ENCODE measurements at places on chromosomes 1 and 21.

GRCh38 chr1:5847013-5847659 lies 145.1 kb downstream of the NPHP4 start:
- DNase-seq = no peak

DNA sequence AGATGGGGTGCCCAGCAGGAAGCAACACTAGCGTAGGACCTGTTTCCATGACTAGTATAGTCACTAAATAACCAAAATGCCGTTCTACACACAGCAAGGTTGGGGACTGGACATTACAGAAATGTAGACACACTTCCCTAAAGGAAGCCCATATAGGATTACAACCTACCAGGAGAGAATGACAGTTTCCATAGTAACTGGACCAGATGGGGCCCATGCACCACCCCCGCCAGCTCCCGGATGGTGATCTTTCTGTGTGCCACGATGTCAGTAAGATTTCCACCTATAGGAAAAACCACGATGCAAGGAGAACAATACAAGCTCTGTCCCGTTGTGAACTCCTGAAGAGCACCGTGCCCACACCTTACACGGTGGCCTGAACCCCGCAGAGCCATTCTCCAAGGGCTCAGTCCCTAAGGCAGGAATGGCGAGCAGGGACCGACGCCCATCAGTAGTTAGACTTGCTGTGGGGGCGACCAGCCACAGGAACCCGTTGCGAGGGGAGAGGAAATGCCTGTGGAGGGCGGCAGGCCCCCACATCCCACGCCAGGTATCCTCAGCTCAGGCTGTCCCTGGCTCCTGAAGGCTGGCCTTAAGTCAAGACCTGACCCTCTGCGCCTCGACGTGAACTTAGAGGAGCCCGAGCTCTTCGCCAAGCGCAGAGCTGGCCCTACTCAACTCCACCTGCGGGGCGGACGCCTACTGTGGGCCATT lies 13.6 kb upstream of the CEP85 start:
- no peak for DNase-seq

GRCh38 chr21:33541756-33542639 lies at the start of gene GART:
Gene GART, minus strand, starts transcription at chr21:33542117. Its CDS starts 2,802 bp downstream, at chr21:33539315.
- peak; percentile 80 for DNase-seq

DNA sequence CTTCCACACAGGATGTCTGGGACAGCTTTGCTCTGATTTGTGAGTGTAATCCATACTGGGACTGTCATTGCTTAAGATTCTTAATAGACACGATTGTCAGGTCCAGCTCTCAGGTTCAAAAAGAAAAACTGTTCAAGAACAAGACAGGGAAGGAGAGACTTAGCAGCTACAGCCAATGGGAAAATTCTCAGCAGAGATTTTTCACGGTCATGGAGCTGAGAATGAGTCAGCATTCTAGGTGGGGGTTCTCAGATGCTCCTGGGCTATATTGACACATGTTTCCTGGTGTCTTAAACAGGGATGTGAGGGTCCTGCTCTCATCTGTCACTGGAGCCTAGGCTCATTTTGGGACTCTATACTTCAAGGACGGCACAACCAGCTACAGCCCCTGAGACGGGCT lies 318.3 kb downstream of the RRAGC start:
- no peak for DNase-seq

GRCh38 chr1:78211483-78212092 lies 165.8 kb downstream of the GIPC2 start:
- DNase-seq = no peak

- DNase-seq = no peak
Measured at GRCh38 chr1:223456747-223457146, 63.5 kb downstream of the CCDC185 start.

GRCh38 chr1:7406641-7407543 lies 364.2 kb upstream of the VAMP3 start:
- DNase-seq = no peak

- DNase-seq = no peak
Measured at GRCh38 chr1:230375780-230376179, 50.4 kb downstream of the PGBD5 start.

GRCh38 chr1:155645034-155645598 lies 35.1 kb downstream of the MSTO1 start:
- DNase-seq = no peak

GRCh38 chr1:53982034-53982762 lies 35.8 kb downstream of the LDLRAD1 start:
- DNase-seq = no peak

- no peak for DNase-seq
Measured at GRCh38 chr21:44844256-44844655, 26.4 kb upstream of the SUMO3 start.

DNA sequence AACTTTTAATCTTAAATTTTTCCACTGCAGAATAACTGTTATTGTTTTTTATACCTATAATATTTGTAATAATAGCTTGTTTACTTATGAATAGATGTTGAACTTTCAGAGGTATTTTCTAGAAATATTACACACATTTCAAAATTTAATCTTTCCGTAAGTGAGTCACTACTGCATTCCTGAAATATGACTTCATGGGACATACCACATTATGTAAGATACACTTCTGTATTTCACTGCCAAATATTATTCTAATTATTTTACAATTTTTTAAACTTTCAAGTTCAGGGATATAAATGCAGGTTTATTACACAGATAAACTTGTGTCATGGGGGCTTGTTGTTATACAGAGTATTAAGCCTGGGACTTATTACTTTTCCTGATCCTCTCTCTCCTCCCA lies 2220.5 kb downstream of the NCAM2 start:
- no peak for DNase-seq

DNA sequence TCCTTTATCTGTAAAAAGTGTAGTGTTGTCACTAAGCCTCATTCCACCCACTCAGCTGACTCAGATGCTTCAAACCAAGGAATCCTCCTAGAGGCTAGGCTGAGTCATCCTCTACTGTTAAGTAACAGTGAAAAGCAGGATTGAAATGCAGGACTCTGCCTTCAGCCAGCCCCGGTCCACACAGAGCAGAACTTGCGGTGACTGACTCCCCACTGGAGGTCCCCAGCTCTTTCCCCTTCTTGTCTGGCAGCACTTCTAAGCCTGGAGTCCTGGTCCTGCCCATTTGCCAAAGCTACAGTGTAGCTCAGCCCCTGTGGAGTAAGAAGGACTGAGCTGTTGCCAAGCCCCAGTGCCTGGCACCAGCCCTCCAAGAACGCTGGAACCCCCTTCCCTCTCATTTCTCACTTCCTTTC lies 1.7 kb downstream of the RAB7B start:
- DNase-seq = no peak

GRCh38 chr1:176843352-176844297 lies 320.9 kb downstream of the ASTN1 start:
- DNase-seq = no peak

DNA sequence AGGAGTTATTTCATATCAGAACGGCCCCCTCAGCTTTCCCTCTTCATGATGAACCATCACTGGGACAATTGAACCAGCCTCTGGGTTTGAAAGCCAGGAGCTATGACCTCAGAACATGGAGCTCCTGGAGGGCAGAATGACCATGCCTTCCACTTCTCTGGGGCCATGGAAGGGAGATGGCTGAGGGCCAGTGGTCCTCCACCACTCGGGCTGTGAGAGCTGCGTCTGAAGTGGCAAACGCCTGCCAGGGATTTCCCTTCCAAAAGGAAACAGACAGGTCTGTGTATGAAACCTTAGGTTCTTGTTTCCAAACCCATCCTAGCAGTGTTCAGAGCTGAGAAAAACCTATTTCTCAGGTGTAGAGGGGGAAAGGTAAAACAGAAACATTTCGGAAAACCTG lies 22.5 kb downstream of the PKP1 start:
- DNase-seq = no peak

DNA sequence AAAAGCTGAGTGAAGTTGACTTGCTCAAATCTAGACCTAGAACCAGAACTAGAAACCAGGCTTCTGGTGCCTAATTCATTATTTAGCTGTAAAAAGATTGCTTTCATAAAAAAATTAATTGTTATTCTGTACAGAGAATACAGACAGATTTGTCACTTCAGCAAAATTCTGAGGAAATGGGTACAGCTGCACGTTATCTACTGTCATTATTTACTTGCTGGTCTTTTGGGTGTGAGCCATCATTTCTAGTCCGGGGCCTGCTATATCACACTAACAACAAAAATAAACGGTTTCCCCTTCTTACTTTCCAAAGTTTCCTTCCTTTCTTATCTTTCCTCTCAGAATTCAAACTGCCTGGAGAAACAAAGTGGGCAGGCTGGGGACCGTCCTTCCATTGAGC lies 68.3 kb downstream of the PTGER3 start:
- no peak for DNase-seq

DNA sequence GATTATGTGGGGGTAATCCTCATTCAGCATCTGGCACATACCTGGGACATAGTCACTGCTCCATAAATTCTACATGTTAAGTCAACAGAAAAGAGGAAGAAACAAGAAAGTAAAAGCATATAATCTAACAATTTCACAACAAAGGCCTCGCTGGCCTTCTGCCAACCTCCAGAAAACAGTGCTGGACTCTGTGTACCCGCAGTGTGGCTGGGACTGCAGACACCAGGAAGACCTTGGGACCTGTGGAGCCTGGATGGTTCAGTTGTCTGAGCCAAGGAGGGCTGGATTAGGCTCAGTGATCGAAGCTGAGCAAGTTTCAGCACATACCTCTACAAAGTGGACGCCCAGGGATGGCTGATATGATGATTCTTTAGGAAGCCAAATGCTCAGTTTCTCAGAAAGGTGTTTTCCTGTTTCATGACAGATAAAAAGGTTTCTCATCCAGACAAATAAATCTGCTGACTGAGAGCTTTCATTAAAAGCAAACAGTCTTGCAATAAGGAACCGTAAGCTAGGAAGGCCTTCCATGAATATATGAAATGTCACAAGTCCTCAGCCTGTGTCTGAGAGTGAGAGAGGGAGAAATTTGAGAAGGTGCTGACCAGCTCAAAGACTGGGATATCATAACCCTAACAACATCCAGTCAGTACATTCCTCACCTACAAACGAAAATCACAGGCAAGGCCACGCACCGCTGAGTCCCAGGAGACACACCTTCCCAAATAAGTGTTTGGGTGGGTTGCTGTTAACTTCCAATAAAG lies 48.4 kb downstream of the CAPZB start:
- DNase-seq = no peak

DNA sequence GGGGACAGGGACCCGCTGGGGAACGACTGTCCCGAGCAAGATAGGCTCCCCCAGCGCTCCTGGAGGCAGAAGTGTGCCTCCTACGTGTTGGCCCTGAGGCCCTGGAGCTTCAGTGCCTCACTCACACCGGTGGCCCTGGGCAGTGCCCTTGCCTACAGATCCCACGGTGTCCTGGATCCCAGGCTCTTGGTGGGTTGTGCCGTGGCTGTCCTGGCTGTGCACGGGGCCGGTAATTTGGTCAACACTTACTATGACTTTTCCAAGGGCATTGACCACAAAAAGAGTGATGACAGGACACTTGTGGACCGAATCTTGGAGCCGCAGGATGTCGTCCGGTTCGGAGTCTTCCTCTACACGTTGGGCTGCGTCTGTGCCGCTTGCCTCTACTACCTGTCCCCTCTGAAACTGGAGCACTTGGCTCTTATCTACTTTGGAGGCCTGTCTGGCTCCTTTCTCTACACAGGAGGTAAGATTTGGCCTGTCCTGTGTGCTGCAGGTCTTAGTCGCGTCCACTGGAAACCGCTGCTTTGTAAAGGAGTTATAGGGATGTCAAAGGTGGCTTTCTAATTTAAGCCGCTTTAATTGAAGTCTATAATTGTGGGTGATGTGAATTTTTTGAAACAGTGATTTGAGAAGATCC lies 717 bp downstream of the UBIAD1 start:
- no peak for DNase-seq

DNA sequence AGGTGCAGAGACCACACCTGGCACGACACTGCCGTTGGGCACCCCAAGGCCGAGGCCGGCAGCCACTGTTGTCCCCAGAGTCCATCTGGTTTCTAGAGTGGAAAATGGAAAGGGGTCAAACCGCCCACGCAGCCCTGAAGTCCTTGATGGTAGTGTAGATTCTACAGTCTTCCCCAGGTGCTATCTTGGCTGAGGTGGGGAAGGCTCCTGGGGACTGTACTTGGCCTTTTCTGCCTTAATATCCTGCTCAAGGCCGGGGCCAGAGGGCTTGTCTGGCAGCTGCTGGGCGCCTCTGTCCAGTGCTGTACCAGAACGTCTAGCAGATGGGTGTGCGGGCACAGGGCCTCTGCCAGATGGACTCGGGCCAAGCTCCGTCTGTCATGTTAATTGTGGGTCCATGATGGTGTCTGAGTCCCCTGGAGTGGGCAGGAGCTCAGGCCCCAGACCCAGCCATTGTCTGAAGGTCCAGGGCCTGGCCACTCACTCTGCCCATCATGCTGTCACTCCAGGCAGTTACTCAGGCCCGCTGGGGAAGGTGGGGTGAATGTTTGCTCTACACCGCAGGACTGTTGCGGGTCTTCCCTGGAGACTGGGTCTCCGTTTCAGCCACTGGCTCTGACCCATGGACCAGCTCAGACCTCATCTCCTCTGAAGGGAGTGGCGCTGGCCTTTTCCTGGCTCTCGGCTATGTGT lies 161.9 kb upstream of the COL6A1 start:
- no peak for DNase-seq

GRCh38 chr1:31788825-31789256 lies 24.7 kb upstream of the ADGRB2 start:
- no peak for DNase-seq

- DNase-seq = no peak
Measured at GRCh38 chr1:166384948-166385347, 218.1 kb upstream of the FAM78B start.

DNA sequence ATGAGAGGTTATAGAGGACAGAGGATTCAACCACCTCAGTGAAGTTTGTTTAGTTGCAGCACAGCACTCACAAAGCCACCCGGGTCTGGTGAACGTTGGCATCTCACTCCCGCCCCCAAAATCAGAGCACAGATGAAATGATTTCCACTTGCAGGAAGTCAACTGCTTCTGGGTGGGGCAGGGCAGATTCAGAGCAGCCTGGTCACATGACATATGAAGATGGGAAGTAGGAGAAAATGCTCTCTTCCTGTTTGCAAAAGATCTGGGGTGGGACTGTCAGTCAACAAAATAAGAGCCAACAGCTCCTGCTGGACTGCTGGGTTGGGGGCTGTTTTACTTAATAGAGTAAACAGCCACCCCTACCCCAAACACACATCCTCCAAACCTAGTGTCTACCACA lies 43.2 kb downstream of the LRRC71 start:
- peak; percentile 54 for DNase-seq

GRCh38 chr1:156154317-156154749 lies 948 bp downstream of the SEMA4A start:
- DNase-seq = peak; percentile 59

DNA sequence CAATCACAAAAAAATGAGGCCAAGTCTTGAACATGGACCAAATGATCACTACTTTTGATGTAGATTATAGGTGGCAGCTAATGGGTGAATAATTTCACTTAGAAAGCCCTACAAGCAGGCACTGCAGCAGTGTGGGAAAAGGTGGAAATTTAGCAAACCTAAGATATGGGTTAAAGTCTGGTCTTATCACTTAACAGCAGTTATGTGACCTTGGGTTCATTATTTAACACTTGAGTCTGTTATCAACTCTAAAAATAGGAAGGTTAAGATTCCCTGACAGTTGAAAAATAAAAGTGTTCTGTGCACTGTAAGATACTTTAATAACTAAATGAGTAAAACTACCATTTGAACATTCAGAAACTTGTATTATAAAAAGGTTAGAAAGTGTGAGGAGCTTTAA lies 47.5 kb downstream of the SSX2IP start:
- no peak for DNase-seq

All from CD8-positive, alpha-beta memory T cell (primary cell).